Left ventricle myocardium inferior (tissue), 1 donor: ENCODE measurements at places on chromosomes 1 and 21. TPM values are rescaled to one million over a fixed set of nuclear protein-coding genes. Genes with fewer than 3 reads are reported as not detected.
A peak's percentile ranks its signal among the peaks of the same experiment; 100 is the strongest.

DNA sequence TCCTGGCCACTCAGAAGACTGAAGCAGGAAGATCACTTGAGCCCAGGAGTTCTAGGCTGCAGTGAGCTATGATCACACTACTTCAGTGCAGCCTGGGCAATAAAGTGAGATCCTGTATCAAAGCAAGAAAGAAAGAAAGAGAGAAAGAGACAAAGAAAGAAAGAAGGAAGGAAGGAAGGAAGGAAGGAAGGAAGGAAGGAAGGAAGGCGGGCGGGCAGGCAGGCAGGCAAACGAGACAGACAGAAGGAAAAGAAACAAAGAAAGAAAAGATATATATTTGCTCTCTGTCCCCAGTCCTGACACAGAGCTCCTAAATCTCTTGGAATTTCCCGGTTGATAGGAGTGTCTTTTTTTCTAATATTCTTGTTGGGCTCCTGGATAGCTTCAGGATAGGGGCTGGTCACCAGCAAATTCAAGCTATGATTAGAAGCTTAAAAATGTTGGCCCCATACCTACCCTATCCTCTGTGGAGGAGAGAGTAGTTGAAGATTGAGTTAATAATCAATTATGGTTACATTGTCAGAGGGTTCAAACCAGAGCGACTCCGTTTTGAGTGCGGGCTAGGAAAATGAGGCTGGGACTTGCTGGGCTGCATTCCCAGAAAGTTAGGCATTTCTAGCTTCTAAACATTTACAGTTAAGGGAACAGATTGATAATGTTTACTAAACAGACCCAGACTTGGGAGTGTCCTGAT is 3.3 kb upstream of the MIGA1 start:
- DNase-seq = no peak

GRCh38 chr1:212699104-212699624 is 476 bp downstream of the BATF3 start:
- peak; percentile 40 for DNase-seq

- no peak for DNase-seq
These were observed 33.0 kb downstream of the HUNK start for GRCh38 chr21:31905503-31906451.

GRCh38 chr1:172398970-172399755 is 21.3 kb upstream of the C1orf105 start:
- peak; percentile 34 for DNase-seq

DNA sequence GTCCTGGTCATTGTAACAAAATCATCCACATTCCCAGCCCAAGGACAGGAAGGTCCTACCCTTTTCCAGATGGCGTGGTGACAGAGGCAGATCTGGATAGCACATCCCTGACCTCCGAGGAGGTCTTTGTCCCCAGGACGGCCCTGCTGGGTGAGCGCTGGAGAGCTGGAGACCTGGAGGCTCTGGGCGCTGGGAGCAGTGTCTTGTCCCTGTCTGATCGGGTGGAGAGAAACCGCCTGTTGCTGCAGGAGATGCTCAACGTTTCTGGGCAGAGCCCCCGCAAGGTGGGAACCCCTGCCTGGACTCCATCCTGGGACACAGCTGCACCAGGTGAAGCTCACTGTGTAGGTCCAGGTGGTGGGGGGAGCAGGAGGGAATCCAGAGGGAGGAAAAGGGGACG is 4.1 kb downstream of the KIAA1614 start:
- DNase-seq = no peak

DNA sequence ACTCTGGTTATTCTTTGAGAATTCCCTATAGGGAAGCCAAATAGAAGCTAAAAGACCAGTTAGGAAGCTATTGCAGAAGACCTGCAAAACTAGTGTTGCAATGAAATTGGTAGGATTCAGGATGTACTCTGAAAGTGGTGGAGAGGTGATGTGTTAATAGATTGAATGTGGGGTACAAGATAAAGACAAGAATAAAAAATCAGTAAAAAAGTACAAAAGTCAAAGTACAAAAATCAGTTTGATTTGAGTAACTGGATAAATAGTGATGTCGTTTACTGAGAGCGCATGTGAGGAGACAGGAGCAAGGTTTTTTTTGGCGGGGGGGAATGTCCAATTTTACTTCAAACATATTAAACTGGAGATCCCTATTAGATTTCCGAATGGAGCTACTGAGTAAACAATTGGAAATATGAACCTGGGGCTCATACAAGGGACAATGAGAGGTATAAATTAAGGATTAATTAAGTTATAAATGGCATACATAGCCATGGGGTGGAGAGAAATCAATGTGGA is 2.5 kb upstream of the DCAF8 start:
- no peak for DNase-seq

GRCh38 chr1:61255358-61255703 is 173.0 kb downstream of the NFIA start:
- DNase-seq = no peak

GRCh38 chr1:185969524-185969991 is 235.4 kb downstream of the HMCN1 start:
- DNase-seq = no peak

DNA sequence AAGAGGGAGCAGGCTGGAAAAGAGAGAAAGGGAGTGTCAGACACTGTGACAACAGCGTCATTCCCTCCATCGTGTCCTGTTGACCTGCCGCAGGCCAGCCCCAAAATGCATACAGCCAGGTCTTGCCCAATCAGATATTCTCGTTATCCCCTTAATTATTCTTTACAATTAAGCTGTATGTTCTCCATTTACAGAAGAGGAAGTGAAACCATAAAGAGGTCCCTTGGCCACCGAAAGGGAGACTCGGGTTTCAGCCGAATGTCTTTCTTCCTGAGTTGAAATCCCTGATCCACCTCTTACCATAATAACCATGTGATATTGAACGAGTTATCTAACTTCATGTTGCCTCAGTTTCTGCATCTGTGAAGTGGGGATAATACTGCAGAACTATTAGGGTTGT is 70.5 kb downstream of the IGSF21 start:
- DNase-seq = no peak

GRCh38 chr1:114189398-114189797 is 35.7 kb upstream of the SYT6 start:
- no peak for DNase-seq

OLIG2 gene
- not detected for total RNA-seq

PLA2G2C gene
- total RNA-seq = not detected

DVL1 gene
- total RNA-seq = 93.0 TPM

- no peak for DNase-seq
These were observed 23.2 kb upstream of the CNIH3 start for GRCh38 chr1:224592636-224593582.

PLCH2 gene
- 0.16 TPM for total RNA-seq
